Coronary artery (tissue), 2 donors: ENCODE measurements at places on chromosomes 5 and 9.

DNA sequence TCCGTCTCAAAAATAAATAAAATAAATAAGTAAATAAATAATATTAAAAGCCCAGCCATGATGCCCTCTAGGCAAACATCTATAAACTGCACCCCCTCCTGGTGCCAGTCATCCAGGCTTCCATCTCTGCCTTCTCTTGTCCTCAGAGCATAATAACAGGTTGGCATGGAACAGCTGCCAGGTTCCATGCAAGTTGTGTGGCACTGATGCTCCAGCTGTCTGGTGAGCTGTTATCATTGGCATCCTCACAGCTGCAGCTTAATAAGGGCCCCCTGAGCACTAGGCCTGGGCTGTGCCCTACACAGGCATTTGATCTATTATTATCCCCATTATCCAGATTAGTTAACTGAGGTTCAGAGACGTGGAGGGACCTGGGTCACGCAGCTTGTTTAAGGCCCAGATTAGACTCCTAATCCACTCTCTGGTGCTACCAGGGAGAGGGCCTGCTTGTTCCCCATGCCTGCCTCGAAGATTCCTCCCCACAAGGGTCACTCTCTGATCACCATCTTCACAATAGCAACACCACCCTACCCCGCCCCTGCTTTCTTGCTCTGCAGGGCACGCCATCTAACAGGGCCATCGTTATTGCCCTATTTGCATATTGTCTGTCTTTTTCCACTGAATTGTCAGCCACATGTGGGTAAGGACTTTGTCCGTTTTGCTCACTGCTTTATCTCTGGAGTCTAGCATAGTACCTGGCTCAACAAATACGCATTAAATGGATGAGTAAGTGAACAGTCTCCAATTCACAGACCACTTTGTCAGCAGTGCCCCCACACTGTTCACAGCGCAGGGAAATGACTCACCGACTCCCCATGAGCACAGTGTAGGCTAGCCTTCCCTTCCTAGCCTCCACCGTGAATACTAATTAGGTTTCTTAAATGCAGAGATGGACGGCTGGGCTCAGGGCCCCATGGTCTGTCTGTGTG, 1.5 kb upstream of the DNM1 start:
- no peak for DNase-seq

- no peak for DNase-seq
Measured at GRCh38 chr9:112631313-112632070, 86.4 kb downstream of the INIP start.

DNA sequence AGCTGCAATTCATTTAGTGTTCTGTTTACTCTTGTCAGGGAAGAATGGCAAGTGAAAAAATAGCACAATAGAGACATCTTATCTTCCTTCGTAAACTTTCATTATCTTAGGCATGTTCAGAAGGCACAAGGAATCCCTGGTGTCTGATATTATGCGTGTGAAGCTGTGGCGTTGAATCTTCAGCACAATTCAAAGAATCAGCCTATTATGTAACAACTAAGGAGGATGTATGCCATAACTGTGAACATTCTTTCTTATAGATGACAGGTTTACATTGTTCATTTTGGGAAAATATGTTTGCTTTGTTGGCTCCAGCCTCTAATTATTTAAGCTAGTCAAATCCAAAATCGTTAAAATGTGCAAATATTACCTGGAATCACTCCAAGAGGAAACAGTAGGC, 446.1 kb downstream of the ANXA1 start:
- no peak for DNase-seq

GRCh38 chr9:130666393-130667119, 2.2 kb downstream of the PRDM12 start:
- no peak for DNase-seq

DNA sequence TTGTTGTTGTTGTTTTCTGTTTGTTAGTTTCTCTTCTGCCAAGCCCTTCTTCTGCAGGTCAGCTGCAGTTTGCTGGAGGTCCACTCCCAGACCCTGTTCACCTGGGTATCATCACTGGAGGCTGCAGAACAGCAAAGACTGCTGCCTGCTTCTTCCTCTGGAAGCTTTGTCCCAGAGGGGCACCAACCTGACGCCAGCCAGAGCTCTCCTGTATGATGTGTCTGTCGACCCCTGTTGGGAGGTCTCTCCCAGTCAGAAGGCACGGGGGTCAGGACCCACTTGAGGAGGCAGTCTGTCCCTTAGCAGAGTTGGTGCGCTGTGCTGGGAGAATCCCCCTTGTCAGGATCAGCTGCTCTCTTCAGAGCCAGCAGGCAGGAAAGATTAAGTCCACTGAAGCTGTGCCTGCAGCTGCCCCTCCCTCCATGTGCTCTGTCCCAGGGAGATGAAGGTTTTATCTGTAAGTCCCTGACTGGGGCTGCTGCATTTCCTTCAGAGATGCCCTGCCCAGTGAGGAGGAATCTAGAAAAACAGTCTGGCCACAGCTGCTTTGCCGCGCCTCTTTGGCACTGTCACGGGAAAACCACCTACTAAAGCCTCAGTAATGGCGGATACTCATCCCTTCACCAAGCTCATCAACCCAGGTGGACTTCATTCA, 299.2 kb downstream of the EDIL3 start:
- DNase-seq: no peak

DNA sequence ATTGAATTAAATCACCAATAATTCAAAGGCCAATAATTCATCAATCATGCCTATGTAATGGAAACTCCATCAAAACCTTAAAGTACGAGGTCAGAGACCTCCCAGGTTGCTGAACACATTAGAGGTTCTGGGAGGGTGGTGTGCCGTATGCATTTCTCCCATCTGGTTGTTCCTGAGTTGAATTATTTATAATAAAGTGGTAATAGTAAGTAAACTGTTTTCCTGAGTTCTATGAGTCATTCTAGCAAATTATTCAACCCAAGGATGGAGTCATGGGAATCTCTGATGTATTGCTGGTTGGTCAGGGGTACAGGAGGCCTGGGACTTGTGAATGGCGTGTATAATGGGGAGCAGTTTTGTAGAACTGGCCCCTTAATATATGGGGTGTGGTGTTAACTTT, 191.7 kb downstream of the CARTPT start:
- no peak for DNase-seq

- DNase-seq: no peak
Measured at GRCh38 chr5:83270311-83270710, 193.0 kb downstream of the XRCC4 start.

DNA sequence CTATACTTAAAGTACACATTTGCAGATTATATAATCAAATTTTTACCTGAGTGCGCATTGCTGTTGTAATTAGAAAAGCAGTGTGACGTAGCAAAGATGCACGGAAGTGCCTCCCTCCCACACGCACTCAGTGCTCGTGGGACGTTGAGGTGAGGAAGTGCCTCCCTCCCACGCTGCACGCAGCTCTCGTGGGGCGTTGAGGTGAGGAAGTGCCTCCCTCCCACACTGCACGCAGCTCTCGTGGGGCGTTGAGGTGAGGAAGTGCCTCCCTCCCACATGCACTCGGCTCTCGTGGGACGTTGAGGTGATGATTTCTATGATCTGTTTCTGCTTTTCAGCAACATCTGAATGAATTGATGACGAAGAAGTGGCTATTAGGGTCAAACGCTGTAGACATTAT, 21.0 kb downstream of the EXOC3 start:
- DNase-seq: no peak

- no peak for DNase-seq
Measured at GRCh38 chr9:136200424-136200823, 4.5 kb downstream of the LHX3 start.

DNA sequence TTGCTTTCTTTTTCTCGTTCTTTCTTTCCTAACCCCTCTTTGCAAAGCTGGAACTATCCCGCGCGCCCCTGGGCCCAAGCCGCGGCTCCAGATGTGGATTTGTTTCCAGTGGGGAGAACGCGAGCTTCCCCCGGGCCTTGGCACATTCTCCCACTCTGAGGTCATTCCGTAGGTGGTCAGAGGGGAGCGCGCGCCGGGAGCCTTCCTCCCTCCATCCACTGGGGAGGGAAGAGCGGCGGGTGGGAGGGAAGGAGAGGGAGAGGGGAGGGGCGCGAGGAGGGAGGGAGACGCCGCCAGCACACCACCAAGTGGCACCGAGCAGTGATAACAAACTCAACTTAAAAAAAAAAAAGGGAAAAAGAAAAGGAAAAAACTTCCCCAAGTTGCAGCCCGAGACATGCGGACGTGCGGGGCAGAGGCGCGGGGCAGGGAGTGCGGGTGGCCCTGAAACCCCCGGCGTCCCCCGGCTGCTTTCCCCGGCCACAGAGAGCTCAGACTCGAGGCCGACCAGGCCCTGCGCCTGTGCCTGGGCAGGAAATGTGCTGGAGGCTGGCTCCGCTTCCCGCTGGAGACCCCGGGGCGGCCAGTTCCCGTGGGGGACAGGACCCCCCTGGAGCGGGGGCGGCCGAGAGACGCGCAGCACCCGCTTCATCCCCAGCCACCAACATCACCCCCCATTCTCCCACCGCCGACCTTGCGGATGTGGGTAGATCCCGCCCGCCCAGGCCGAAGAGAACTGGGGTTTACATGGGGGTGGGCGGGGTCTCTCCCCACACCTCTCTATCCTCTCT, 3.1 kb downstream of the IER5L start:
- DNase-seq: peak; percentile 92

GRCh38 chr5:2240118-2240904, 357.6 kb upstream of the IRX4 start:
- DNase-seq: no peak

- peak; percentile 99 for DNase-seq
Measured at GRCh38 chr9:70601000-70601951, 186.8 kb upstream of the KLF9 start.

DNA sequence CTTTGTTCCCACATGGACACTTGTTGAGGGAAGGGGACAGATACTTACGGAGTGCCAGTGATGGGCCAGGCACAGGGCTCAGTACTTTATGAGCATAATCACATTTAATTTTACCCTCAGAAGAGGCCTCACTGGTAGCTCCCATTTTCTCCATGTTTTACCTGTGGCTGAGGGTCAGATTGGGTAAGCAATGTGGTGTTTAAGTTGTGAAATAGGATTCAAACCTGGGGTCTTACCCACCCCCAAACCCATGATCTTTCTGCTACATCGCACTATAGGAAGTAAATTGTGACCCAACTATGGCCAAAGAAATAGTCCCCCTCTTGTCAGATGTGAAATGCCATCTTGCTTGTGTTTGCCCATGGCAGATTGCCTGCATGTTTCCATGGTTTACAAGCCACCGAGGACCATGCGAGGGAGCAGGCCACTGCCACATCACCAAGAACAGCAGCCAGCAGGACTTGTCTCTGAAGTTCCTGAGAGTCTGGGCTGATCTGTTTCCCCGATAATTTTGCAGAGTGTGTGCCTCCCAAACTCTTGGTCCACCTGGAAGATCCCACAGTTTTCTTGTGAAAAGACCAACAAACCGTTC, 95.4 kb downstream of the MACROH2A1 start:
- no peak for DNase-seq

DNA sequence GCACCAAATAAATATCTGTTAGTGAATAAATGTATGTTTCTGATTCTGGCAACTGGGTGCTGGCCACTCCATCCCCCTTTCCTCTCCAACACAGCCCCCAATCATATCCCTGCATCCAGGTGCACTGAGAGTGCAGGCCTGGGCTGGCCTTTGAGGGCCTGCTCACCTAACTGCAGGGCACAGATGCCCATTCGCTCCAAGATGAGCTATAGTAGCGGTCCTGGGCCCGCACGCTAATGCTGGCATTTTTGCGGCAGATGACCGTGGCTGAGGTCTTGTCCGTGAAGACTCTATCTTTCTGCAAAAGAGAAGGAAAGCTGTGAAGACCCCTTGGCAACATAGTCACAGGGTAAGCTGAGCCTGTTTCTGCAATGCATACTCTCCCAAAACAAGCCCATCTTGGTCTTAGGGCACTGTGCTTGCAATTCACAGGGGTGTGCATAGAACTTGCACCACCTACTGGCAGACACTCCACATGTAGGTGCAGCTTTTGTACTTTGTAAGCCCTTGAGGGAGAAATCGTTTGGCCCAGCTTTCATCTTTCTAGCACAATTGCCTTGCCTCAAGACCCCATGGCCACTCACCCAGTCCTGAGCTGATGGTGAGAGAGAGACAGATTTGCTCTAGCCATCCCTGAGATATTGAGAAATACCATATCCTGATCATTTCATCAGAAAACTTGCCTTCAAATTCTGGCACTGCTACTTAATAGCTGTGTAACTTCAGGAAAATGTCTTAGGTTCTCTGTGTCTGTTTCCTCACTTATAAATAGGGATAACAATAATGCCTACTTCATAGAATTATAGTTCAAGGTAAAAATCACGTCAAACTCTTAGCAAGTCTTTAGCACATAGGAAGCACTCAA, 13.5 kb downstream of the IL12B start:
- no peak for DNase-seq

DNA sequence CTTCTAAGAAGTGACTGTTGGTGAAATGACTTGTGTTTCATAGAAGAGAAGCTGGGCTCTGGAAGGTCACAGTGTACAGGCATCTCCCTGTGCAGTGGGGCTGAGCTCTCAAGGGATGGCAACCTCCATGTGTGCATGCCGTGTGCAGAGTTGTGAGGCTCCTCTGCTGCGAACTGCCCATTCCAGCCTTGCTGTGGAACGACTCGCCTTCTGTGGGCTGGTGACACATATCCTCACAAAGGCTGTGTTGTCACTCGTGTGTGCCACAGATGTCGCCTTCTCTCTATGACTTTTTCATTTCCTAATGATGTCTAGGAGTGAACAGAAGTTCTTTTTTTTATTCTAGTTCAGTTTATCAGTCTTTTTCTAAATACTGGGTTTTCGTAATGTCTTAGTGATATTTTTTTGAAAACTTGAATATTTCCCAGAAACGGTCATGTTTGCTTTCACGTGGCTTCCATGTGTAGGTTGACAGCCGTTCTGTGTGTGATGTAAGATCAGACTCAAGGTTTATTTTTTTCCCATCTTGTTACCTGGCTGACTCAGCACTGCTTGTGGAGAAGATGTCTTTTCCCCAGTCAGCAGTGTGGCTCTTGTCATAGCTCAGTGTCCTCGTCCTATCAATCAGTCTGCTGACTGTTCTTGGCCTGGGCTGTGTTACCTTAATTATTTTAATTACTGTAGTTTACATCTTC, 57.3 kb upstream of the CACNA1B start:
- DNase-seq: no peak

- no peak for DNase-seq
Measured at GRCh38 chr5:107388141-107388861, 282.4 kb downstream of the EFNA5 start.

DNA sequence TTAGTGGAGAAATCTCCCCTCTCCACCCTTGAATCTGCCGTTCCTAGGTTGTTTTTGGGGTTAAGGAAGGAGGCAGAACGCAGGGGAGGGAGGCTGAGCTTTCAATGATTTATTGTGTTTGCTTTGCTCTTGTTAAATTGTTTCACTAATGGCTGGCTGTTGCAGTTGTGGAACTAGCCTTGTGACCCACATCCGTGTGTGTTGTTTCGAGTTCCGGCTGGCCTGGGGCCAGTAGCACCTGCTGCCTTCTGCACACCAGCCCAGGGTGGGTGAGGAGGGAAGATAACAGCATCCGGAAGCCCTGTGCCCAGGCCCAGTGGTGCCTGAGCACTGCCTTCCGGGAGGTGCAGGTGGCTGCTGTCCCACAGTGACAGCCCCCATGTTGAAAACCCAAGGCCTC, 3.6 kb downstream of the ERGIC1 start:
- DNase-seq: no peak

DNA sequence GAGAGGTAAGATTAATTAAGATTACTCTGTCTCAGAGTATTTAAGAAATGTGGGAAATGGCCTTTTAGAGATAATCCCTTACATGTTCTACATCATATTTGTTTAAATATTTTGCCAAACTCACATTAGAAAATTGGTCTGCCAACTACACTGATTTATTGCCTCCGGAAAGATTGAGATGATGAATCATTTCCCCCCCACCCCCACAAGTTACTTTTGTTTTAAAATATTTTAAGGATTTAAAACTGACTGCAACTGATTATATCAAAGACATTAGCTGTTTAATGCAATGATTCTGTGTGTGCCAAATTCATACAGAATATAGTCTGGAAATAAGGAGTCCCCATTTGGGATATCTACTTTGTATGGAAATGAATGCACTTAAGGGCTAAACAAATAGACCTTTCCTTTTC, 674.4 kb downstream of the PRR16 start:
- no peak for DNase-seq
